ENCODE measurements at places on chromosomes 5 and 9.

- no peak for DNase-seq
These were observed 34.0 kb upstream of the HAND1 start for GRCh38 chr5:154511984-154512383.

GRCh38 chr5:178110-178509 lies 13.2 kb upstream of the LRRC14B start:
- no peak for DNase-seq

- no peak for DNase-seq
These were observed 58.0 kb downstream of the PLAC8L1 start for GRCh38 chr5:146047396-146047795.

- no peak for DNase-seq
These were observed 174.1 kb downstream of the TLE4 start for GRCh38 chr9:79745752-79746336.

DNA sequence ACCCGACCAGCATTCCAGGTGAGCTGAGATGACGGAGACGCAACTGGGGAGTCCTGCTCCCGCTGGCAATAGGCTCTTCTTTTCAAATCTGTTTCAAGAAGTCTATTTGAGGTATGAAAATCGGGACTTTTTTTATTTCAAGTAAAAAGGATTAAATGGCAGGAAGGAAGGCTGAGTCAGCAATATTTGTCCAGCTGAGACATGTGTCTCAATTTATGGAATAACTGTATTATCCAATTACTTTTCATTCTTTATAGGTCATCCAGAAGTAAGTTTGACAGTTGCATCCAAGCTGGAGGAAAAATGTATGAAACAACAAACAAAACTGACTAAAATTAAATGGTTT lies 221.1 kb downstream of the NR2F1-AS1 start:
- no peak for DNase-seq

GRCh38 chr5:35803191-35803651 lies 53.5 kb upstream of the IL7R start:
- DNase-seq: no peak
